ENCODE measurements at places on chromosomes 11 and 22.

GRCh38 chr22:46660604-46661201 lies 40.5 kb downstream of the GRAMD4 start:
- DNase-seq: no peak

DNA sequence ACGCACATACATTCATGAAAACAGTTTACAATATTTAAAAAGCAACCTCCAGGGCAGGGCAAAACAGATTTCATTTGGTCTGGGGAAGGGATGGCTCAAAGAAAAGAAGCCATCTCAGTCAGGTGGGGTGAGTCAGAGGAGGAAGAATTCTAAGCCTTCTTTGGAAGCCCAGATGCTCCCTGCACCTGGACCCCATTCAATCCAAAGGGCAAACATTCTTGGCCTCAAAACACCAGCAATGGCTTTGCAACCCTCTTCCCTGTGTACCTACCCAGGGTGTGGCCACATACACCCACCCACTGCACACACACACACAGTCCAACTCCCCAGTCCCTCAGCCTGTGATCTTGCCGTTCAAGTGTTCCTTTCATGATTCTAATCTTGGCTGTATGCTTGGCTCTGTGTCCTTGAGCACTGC lies 2.0 kb downstream of the KCNE3 start:
- DNase-seq: no peak

DNA sequence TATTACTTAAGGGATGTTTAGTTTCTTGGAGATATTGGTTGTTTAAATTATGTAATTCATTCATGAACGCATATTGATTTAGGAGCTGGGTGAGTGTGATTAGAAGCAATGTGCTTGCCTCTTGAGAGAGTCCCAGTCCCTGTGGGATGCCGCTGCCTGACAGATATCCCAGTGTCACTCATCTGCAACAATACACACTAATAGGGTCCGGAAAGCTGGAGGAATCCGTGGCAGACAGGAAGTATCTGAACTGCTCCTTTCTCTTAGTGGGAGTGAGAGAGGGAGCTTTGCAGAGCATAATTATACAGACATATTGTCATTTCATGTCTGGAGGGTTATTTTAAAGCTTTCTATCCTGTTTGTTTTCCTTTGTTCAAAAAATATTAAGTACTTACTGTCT lies 17.4 kb downstream of the AMOTL1 start:
- no peak for DNase-seq

DNA sequence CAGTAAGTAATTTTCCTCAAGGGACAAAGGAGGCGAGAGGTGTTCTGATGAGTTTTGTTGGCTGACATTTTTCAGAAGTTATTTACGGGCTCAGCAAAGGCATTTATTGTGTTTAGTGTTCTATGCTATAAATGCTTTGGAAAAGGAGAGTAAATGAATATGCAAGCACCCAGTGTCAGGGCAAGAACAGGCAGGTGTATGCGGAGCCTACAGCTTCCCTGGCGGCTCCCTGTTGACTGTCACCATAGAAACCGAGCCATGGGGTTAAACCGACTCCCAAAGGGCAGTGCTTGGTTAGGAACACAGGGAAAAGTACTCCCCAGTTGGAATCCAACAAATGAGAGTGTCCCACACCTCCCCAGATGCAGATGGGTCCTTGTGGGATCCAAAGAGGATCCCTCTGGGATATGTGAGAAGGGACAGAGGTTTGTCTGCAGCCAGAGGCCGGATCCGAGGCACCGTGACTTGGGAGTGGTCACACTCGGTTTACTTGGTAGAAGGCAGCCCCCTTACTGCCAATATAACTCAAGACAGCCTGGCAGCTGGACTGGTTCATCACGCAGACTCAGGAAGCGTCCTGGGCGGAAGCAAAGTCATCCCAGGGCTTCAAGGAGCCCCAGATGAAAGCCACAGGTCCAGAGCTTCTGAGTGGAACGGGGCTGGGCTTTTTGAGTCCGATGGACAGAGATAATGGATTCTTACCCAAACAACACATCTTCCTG lies 329.7 kb downstream of the CTTN start:
- no peak for DNase-seq

GRCh38 chr11:64760759-64761420 lies 1.1 kb upstream of the PYGM start:
- DNase-seq: no peak

DNA sequence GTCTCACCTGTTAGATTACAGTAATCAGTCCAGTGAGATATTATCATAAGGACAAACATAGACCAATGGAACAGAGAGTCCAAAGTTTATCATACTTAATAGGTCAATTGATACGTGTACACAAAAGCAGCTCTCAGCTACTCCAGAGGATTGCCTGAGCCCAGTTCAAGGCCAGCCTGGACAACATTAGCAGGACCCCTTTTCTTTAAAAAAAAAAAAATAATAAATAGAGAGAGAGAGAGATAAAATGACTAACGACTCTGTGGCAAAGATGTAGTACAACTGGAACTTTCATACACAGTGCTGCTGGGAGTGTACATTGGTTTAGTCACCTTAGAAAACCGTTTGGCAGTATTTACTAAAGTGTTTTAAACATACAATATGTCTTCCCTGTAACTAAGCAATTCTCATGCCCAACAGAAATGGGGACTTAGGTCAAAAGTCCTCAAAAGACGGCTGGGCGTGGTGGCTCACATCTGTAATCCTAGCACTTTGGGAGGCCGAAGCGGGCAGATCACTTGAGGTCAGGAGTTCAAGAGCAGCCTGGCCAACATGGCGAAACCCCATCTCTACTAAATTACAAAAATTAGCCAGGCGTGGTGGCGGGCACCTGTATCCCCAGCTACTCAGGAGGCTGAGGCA lies 10.6 kb downstream of the SNX32 start:
- no peak for DNase-seq

DNA sequence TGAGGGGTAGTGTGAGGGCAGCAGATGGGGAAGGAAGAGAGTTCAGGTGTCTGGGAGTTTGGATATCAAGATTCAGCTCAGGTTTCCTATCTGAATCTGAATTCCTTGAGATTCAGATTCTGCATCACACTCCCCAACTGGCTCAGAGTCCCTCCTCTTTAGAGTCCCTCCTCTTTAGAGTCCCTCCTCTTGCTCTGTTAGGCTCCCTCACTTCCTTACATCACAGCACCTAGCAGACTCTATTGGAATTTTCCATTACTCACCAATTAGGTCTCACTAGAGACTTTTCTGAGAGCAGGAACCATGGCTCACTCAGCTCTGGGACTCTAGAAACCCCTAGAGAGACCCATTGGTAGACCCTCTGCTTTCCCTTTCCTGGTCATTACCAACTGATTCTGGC lies 303.4 kb upstream of the SYN3 start:
- no peak for DNase-seq

DNA sequence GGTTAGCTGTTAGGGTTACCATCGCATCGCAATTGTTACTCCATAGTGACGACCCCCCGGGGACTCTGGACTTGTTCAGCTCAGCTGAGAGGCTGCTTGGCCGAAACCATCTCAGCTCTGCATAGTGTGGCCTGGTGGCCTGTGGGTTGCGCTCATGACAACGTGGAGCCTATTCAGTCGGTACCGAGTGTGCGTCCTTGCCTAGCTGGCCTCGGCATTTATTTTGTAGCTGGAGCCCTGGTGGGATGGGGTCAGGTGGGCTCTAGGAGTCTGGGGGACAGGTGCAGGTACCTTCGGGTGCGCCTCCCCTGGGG lies 13.5 kb downstream of the LRP5 start:
- no peak for DNase-seq

DNA sequence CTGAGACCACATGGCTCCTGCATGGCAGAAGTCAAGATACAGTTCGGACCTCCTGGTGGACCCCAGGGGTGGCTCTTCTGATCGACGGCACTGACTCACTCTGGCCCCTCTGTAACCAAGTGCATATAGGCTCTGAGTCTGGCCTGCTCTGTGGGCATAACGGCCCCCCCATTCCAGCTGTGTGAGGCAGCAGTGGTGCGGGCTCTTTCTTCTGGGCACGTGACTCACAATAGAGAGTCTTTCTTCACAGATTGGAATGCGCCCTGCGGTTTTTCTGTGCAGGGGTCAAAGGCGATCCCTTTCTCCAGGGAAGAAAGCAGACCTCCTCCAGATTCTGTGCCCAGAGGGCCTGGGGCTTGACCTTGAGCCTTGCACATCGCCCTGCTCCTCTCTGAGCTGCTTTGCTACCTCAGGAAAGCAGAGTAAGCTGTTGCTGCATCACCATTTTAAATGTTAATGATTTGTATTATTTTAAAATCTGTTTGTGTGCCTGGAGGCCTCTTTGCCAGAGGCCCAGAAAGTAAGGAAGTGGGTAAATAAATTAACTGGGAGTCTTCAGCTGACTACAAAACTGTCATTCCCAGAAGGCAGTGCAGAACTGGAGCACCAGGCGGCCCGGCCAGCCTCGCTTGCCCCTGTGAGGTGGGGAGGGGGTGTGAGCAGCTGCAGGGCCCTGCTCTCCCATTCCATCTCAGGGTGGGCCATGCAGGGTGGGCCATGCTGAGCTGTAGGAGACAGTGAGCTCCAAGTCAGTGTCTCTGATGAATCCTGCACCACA lies 199.0 kb downstream of the GRIK4 start:
- DNase-seq: peak; percentile 66

- DNase-seq: no peak
These were observed 133.4 kb upstream of the DDI1 start for GRCh38 chr11:103902994-103903393.

- no peak for DNase-seq
These were observed 102.3 kb upstream of the ANO1 start for GRCh38 chr11:69975822-69976221.

DNA sequence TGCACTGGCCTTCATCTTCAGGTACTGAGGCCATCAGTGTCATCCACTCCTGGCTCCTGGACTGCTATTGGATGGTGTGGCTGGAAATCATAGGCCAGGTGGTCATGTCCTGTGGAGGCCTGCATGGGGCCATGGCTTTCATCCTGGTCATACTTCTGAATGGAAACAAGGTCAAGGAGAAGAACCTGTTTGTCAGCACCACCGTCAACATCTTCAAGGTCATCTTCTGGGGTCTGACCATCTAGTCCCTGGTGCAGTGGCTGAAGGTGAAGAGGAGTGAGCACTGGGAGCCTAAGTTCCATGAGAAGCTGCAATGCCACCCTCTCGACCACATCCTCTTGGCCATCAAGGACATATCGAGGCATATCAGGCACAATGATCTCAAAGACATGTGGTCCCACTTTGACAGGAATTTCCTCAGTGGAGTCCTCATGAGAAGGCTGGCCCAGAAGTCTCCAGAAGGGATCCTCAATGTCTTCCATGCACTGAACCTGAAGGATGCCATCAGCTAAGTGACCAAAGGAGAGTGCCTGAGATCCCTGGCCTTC lies 120.0 kb upstream of the SERPIND1 start:
- no peak for DNase-seq

DNA sequence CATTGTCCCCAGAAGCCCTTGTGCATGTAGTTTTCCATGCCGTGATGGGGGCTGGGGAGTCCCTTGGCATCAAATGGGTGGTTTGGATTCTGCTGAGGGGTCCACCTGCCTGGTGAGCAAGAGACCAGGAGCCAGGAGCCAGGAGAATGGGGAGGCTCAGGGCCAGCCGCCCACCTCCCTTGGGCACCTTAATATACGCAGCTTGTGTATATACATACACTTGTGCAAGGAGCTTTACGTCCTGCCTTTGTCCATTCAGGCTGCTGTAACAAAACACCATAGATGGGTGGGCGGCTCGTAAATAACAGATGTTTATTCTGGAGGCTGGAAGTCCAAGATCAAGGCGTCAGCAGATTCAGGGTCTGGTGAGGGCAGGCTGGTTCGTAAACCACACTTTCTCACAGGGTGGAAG lies 62.5 kb downstream of the SMIM38 start:
- no peak for DNase-seq

DNA sequence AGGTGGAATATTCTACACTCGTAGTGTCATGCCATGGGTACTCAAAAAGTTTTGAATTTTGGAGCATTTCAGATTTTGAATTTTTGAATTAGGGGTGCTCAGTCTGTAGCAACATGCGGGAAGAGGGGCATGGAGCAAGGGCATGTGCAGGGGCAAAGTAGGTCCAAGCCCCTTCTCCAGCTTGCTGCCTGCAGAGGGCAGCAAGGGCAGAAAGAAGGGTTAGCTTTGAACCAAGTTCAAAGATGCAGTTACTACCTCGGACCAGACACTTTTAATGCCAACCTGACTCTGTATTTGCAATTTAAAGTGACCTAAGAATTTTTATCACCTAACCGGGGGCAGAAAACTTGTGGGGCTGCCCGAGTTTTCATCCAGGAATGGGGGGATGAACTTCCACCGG lies 68.2 kb downstream of the CD82 start:
- DNase-seq: no peak

- no peak for DNase-seq
These were observed 25.1 kb downstream of the LRFN4 start for GRCh38 chr11:66881927-66882452.

DNA sequence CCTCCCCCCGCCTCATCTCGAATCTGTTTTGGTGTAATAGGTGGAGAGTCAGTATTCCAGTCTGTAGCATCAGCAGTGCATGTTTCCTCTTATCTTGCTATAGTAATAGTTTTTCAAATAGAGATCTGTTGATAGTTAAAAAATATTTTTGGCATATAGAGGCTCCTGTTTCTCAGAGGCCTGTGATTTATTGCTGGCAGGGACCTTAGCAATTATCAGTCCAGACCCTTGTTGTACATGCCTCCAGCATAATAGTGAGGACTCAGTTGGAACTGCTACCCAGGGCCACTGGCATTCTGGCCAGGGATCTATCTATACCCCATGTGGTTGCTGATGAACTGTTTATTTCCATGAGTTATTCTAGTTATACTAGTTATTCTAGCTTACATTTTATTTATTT lies 52.6 kb downstream of the SPECC1L start:
- DNase-seq: no peak

GRCh38 chr22:26573026-26573662 lies 16.8 kb downstream of the TPST2 start:
- peak; percentile 23 for DNase-seq

GRCh38 chr11:120682332-120682649 lies 170.7 kb downstream of the GRIK4 start:
- no peak for DNase-seq

- no peak for DNase-seq
These were observed 18.6 kb upstream of the CD5 start for GRCh38 chr11:61083601-61084147.

DNA sequence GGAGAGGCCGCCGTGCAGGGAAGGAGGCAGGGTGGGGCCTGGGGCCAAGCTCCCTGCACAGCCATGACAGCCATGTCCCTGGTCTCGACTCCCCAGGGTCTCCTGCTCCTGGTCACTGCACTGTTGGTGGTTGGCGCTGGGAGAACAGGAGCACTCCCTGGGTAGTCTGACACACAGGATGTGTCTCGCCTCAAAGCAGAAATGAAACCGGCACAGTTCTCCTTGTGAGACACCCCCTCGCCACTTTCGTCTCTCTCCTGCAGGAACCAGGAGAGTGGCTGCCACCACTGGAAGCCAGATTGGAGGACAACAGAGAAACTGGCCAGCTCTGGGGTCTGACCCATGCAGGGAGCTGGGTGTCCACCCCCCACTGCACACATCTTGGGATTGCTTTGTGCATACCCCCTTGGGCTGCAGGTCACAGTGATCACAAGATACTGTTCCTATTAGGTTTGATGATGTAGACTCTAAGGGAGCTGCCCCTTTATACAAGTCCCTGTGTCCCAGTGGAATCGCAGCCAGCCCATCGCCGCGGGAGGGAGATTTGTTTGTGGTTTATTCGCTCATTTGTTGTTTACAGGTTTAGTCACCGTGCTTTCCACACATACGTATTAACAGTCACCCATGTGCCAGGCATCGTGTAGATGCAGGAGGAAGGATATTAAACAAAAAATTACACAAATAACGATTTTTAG lies 27.0 kb upstream of the YWHAH start:
- DNase-seq: no peak

- DNase-seq: no peak
These were observed 8.7 kb upstream of the SMIM35 start for GRCh38 chr11:118095493-118095892.

- no peak for DNase-seq
These were observed 10.0 kb upstream of the ZNRF3 start for GRCh38 chr22:28873183-28873963.

Measured in skeletal muscle cell (primary cell).